ENCODE measurements at places on chromosomes 12 and 14. TPM values are rescaled to one million over a fixed set of nuclear protein-coding genes. Genes with fewer than 3 reads are reported as not detected.

The KCNMB4 gene
- 1.6 TPM for total RNA-seq

- DNase-seq = no peak
These were observed 98.1 kb downstream of the NCOR2 start for GRCh38 chr12:124469193-124469888.

DNA sequence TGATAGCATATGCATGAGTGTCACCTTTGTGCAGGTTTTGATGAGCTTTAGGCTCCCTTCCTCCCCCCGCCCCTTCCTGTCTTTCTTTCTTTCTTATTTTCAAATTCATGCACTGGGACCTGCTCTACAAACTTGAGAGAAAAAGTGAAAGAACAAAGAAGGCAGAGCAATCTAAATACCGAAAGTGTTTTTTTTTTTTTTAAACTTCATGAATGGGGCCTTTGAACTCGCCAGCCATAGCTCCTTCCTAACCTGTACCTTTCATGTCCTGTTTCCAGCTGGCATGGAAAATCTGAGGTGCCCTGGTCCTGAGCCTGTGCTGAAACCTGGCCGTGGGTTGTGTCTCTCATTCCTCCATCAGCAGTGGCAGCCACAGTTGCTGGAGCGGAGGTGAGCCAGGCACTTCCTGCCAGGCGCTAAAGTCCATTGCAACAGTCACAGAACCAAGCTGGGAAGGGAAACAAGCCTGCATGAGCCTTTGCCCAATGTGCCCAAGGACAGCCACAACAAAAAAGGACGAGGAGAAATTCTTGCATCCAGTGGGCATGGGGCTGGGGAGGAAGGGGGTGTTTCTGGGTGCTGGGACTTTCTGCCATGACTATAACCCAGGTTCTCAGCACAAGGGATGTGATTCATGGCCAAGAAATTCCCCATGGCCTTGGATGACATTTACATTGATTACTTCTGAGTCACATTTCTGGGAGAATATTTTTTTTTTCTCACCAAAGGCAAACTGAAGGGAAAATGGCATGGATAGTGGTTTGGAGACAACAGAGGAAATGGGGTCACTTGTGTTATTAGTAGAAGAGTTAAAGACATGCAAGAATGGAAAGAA, 102.7 kb downstream of the TMEM30B start:
- DNase-seq = no peak

- no peak for DNase-seq
These were observed 1.0 kb downstream of the HOMEZ start for GRCh38 chr14:23284654-23285529.

DNA sequence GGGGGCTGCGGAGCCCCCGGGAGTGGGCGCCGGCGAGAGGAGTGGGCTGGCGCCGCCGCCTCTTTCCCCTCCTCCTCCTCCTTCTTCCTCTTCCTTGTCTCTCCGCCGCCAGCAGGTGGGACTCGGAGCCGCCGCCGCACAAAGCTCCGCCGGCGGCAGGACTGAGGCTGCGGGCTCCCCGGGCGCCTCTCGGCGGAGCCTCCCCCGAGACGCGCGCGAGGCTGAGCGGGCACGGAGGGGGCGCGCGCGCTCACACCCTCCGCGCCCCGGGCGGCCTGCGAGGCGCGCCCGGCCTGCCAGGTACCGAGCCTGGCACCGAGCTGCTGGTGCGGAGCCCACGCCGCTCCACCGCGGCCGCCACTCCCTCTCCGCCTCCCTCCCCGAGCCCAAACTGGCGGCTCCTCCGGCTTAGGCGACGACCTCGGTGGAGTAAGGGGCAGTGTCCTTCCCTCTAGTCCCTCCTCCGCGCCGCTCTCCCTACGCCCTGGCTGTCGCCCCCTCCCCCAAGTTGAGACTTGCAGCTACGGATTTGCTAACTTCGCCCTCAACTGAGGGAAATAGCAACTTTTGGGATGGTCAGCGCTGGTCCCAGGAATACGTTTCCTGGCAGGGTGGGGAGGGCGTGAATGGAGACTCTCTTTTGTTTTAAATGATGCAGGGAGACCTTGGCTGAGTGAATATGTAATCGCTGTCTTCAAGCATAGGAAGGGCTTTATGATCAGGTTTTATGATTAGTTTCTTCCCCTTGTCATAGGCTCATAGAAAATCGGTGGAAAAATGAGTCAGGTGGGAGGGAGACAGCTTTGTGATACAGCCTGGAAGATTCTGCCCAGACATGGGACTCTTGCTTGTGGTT, 199.5 kb upstream of the CAND1 start:
- DNase-seq = no peak

DNA sequence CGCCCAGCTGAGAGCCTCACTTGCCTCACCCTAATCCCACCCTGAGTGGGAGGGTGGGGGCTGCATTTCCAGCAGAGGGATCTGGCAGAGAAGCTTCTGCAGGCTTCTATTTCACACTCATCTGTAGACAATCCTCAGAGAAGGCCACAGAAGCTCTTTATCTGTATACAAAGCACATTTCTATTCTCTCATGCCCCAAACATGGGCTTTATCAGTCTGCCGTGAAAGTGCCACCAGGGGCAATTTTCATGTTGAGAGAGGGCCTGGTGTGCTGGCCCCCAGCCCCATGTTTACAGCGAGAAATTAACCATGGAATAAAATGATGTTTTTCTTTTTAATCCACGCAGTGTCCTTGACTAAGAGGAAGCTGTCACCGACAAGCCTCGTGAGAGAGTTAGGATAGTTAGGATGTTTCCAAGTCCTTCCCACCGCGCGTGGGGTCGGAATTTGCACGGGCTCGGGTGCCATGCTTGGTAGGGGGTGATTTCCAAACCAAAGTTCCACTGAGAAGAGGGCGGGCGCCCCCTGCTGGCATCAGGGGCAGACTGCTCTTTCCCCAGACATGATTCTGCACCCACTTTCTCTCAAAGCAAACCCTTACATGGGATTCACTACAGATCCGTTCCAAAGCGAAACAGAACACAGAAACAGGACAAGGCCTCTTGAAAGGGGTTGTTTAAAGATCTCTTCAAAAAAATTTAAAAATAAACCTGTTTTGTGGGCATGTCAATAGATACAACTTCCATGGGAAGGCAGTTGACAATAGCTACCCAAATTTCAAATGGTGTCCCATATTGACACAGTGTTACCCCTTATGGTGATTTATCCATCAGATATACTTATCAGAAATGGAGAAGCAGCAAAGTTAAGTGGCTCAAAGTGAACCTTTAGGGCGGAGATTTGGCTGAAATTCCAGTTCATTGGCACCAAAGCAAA, 19.4 kb downstream of the BDKRB1 start:
- no peak for DNase-seq

The TEX22 gene
- total RNA-seq = 0.46 TPM

The TAS2R13 gene
- 1.0 TPM for total RNA-seq

GRCh38 chr14:93369713-93370266, 22.8 kb downstream of the COX8C start:
- no peak for DNase-seq

The PMCH gene
- total RNA-seq = not detected

DNA sequence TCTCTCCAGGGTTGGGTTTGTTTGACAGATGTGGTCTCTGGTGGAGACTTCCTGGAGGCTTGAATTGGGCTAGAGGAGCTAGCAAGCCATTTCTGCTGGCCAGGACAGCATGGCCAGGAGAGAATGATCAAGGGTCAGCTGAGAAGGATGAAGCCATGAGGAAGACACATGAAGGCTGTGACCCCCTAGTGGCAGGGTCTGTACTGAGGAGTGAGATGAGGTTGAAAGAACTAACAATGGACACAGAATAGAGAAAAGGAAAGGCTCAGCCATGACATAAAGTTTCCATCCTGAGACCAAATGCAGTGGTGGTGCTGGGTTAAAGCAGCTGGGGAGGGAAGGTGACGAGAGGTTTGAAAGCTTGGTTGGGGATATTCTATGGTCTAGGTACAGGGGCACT, 89.9 kb downstream of the NT5DC3 start:
- DNase-seq = no peak

DNA sequence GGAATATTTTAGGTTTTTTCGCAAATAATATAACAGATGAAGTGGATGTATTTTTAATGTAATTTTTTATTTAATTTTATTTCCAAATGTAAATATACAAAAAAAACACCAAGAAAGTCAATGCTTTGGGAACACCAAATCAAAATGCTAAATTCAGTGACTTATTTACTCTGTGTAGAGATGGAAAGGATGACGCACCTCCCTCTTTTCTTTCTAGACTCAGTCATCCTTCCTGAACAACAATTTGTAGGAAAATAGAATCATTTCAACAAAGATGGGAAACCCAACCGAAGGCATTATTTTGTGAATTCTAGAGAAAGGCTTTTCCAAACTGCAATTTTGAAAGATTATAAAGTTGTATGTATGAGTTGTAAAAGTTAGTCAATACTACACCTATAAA, 57.7 kb downstream of the CCER1 start:
- DNase-seq = no peak

GRCh38 chr12:131994589-131994988, 44.8 kb downstream of the EP400 start:
- DNase-seq = no peak

DNA sequence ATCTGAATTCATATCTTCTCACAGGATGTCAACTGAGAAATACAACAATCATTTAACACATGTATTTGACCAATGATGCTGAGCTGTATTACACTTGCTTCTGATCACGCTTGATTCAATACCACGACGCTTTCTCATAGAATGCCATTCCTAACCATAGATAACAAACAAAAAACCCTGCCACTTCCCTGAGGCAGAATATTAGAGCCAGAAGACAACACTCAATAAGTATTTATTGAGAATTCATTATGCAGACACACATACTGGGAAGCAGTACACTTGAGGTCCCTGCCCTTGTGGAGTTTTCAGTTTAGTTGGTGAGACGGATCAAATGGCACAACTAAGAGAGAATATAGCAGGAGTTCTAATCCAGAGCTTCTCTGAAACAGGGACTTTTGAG, 32.4 kb downstream of the BLTP3B start:
- DNase-seq = no peak

DNA sequence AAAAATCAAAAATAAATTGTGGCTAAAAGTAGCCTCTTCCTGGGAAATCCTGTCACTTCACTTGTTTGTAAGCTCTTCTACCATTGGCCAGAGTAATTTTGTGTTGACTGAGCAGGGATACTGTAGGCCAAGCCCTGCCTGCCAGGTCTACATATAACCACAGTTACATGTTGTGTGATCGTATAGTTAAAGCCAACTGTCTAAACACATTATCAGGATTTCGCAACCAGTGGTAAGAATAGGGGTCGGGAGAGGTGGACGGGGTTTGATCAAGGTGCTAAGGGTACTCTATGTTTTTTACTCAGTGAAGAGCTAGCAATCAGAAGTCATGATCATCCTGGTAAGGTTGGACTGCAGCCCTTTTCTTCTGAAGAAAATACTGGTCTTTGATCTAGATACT, 13.4 kb downstream of the ANKRD13A start:
- DNase-seq = no peak

GRCh38 chr12:29769162-29769858, 14.4 kb downstream of the TMTC1 start:
- DNase-seq = no peak

The SERPINA1 gene
- total RNA-seq = 6.0 TPM

GRCh38 chr12:116267948-116268347, 9.5 kb downstream of the MED13L start:
- DNase-seq = no peak

DNA sequence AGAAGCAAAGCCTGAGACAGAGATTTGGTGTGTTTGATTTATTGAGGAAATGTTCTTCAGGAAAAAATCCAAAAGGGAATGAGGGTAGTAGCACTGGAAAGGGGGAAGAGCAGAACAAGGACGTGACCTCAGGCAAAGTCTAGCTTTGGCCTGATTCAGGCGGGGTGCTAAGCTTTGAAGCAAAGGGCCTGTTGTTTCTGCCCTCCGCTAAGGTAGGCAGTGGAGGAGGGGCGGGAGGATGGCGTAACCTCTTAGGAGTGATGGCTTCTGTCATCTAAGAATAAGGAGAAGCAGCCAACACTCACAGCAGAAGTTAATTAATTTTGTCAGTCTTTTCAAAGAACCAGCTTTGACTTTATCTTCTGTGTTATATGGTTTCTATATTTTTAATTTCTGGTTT, 20.4 kb downstream of the ABHD12B start:
- DNase-seq = no peak

The AGAP2 gene
- total RNA-seq = 6.1 TPM

GRCh38 chr12:120639771-120640721, at the start of gene CABP1:
CABP1 (plus strand) TSS chr12:120640626; CDS start chr12:120640686, 60 bp downstream.
- DNase-seq = no peak

- DNase-seq = no peak
These were observed 408 bp upstream of the CACNA2D4 start for GRCh38 chr12:1918884-1919236.

- no peak for DNase-seq
These were observed 134.0 kb downstream of the BCL11B start for GRCh38 chr14:99137913-99138571.

The LRTM2 gene
- total RNA-seq = not detected

DNA sequence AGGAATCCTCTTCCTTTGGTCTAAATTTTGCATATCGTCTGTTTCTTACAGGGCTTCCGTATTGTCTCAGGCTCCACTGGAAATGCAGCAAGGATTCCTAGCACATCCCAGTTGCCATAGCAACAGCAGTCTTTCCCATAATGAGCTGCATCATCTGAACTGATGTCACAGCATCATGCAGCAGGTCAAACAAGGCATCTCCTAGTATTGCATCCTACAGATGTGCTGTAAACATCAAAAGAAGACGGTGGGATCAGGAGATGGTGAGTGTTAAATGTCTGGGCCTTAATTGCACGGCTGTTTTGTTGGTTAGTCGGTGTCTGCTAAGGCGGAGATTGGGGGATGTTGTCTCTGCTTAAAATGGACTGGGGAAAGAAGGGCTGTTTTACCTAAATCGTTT, at the start of gene AKAP6:
Gene AKAP6, plus strand, starts transcription at position 153 of the 400 bp plus-strand sequence. CDS start 104,196 bp downstream, outside the sequence.
- DNase-seq = no peak

- DNase-seq = peak; percentile 77
These were observed 5.0 kb upstream of the DDX47 start for GRCh38 chr12:12807970-12808702.

- DNase-seq = no peak
These were observed 4.5 kb upstream of the TBC1D30 start for GRCh38 chr12:64819816-64820402.

DNA sequence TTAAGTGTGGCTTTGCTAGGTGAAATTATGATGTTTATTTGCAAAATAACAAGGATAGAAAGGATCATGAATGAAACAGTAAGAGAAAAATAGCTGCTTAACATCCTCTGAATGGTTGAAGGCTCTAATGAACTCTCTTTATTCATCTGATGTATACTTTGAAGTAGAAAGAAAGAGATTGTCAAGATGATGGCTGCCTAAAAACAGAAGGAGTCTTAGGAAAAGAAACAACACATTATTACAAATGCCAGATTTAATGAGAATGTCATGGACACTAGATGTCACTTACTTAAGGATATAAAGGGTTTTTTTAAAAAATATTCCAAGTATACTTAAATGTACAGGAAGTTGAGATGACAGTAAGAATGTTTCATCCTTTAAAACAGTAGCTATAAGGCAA, 21.6 kb downstream of the DCN start:
- DNase-seq = no peak

The TCL1A gene
- total RNA-seq = not detected

GRCh38 chr14:34920339-34920738, 45.2 kb upstream of the BAZ1A start:
- DNase-seq = no peak
